Activated CD8-positive, alpha-beta T cell treated with anti-CD3 and anti-CD28 coated beads for 36 hours (primary cell): ENCODE measurements at places on chromosomes 5 and 9. TPM values are rescaled to one million over a fixed set of nuclear protein-coding genes. Genes with fewer than 3 reads are reported as not detected.
A peak's percentile ranks its signal among the peaks of the same experiment; 100 is the strongest.

The MYMK gene
- not detected for total RNA-seq

GRCh38 chr9:117247266-117247665 lies 167.6 kb downstream of the ASTN2 start:
- no peak for DNase-seq

The PCDHA5 gene
- not detected for total RNA-seq

GRCh38 chr5:67287510-67288268 lies 91.1 kb upstream of the CD180 start:
- DNase-seq = no peak

- no peak for DNase-seq
These were observed 3.8 kb downstream of the GPBP1 start for GRCh38 chr5:57177479-57178156.

DNA sequence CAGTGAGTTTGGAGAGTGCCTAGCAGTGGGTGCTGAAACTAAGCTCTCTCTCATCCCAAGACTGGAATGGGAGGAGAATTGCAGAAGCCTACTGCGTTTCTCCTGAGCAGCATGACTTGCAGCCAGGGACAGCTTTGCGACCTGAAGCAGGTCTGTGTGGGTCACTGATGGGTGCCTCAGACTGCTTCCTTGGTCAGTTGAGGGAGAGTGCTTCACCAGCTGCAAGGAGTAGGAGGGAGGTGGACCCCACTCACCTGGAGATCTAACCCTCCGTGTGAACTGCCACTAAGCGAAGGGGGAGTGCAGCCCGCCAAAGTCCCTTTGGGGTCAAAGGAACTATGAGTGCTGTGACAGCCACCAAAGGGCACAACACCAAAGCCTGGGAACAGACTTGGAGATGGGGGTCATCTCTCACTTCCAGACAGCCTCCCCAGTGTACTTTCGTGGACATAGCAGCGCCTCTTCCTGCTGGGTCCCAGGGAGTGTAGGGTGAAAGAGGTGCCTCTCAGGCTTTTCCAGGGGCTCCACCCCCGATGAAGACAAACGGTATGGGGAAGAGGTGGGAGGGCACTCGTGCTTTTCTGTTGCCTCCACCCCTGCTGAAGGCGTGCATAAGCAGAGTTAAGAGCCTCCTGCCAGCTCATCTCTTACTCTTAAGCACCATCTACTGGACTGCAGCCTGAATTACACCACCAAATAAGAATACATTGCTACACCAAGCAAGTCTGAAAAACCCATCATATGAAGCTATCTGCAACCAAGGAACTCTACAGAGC lies 34.3 kb upstream of the MACIR start:
- DNase-seq = peak; percentile 57

DNA sequence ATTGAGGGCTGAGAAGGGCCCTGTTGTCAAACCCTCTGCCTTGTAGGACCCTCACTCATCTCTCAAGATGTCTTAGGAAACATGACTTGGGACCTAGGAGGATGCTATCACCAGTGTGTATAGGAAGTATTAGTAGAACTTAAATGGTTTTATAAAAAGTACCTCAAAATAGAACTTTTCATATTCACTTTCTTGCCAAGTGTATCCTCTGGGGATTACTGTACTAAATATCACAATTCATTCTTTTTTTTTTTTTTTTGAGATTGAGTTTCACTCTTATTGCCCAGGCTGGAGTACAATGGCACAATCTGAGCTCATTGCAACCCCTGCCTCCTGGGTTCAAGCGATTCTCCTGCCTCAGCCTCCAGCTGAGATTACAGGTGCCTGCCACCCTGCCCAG lies 56.2 kb downstream of the ARHGEF28 start:
- DNase-seq = no peak

The SLC4A9 gene
- 0.36 TPM for total RNA-seq

The SLIT3 gene
- total RNA-seq = 0.69 TPM

The CCIN gene
- total RNA-seq = not detected

DNA sequence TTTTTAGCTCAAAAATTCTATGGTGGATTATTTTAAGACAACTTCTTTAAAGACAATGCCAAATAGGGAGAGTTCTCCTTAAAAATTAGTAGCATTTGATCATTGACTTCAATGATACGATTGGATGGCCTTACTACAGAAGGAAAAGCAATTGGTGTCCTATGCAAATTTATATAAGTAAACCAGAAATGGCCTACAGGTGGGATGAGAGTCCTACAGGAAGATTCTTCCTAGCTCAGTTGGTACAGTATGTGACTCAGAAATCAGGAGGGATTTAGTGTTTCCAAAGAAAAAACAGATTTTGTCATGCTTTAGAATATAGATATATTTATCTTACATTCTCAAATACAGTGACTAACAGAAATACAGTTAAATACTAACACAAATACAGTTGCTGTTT lies 6.5 kb downstream of the ANKRA2 start:
- DNase-seq = no peak

The PCDHA10 gene
- total RNA-seq = not detected

DNA sequence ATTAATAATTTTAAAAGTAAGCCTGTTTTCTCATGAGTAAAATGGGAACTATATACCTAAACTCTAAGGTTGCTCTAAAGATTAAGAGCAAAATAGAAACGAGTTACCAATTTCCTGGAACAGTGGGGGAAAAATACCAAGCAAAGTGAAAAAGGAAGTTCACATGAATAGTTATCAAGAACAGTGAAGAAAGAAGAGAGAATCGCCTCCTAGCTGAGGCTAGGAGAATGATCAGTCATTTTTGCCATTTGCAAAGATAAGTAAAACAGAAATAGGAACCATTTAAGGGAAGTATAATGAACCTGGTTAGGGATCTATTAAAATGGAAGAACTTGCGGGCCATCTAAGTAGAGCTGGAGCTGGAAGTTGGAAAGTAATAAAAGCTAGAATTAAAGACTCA lies 50.7 kb downstream of the P4HA2 start:
- DNase-seq = no peak

The TPRN gene
- total RNA-seq = 6.6 TPM

The TLE1 gene
- 0.20 TPM for total RNA-seq

DNA sequence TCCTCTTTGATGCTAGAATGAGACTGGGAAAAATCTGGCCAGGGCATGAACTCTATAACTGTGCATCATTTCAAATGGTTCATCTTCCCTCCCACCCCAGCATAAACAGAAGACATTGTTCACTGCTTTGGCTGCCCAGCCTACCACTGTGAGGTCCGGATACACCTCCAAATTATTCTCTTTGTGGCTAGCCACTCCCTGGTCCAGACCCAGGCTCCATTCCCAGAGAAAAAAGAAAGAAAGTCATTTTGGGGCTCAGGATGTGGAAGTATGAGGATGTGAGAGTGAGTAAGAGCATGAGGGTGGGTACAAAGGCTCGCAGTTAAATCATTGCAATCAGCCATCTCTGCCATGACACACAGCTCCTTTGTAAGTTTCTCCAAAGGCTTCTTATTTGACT lies 559.2 kb downstream of the PSAT1 start:
- DNase-seq = no peak

- DNase-seq = no peak
These were observed 25.3 kb downstream of the LRRC70 start for GRCh38 chr5:62603934-62604333.

DNA sequence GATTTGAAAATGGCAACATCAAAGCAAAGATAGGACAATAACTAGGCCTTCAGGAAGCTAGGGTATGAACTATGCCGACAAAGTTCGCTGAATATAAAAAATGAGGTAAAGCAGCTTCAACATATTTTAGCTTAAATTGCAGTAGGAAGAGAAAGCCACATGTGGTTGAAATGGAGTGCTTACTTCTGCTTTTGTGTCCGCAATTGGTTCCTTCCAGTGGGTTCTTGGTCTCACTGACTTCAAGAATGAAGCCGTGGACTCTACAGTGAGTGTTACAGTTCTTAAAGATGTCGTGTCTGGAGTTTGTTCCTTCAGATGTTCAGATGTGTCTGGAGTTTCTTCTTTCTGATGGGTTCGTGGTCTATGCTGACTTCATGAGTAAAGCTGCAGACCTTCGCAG lies 95.2 kb downstream of the APTX start:
- DNase-seq = no peak

- no peak for DNase-seq
These were observed 33.3 kb upstream of the SPATA31D4 start for GRCh38 chr9:81894891-81895290.

DNA sequence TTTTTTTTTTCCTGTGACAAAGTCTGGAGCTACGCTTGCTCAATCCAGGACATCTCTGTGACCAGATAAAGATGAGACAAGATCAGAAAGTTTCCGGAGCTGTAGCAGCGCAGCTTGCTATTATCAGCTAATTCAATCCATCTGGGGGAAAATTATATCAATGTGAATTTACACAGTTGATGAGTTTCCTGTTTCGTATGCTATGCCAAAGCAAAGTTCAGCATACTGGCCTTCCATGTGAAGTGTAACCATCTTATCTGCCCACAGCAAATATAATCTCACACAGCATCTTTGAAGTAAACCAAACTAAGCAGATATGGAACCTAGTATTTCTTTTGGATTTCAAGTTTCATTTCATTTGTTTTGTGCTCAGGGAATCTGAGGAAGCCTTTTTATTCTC lies 1767.7 kb downstream of the EFNA5 start:
- no peak for DNase-seq

- DNase-seq = no peak
These were observed 31.8 kb upstream of the PWWP2A start for GRCh38 chr5:160151017-160151416.

The GPR150 gene
- total RNA-seq = 0.45 TPM

The SLC6A7 gene
- total RNA-seq = not detected
